ENCODE measurements at places on chromosomes 6 and 20. TPM values are rescaled to one million over a fixed set of nuclear protein-coding genes. Genes with fewer than 3 reads are reported as not detected.

DNA sequence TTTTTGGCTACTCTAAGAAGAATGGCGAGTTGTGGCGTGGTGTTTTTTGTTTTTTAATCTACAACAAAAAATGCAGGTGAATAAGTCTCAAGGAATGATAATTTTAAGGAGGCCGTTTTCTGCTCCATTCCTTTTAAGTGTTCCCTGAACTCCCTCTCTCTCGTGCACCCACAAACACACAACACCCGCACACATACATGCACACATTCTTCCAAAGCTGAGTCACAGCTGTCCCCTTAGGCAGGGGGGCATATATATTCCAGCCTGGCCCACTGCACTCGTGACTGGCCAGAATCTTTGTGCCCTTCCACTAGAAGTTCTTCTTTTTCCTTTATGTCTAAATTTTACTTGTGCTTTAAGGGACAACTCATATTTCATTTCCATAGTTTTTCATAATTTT lies 405.7 kb downstream of the LMBRD1 start:
- no peak for DNase-seq

DNA sequence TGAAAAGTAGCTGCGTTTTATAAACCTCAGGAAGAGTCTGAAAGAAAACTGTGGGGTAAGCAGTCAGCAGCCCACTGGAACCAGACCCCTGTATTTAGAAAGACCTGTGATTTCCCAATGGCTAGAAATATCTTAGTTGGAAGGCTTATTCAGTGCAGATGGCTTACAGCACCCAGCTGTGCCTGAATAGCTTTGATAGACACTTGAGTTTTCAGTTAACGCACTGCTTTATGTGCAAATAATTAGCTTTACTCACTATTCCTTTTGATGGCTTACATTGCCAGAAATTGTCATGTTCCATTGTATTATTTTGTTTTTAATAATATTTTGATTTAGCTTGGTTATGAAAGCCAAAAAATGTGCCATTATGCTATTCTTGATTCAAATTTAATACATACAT lies 465.3 kb upstream of the SYNCRIP start:
- no peak for DNase-seq

DNA sequence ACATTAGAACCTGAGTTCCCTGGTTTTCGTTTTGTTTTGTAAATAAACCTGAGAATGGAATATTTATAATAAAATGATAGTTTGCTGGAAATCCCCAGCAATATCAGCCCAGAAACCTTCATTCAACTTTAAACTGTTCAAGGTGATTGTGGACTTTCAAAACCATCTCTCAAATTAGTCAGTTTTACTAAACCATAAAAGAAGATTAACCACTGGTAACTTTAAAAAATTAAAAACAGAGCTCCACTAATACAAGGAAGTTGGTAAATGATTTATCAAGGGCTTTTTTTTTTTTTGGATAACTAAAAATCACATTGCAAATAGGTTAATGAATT lies 10.0 kb downstream of the MBOAT1 start:
- DNase-seq = no peak

- no peak for DNase-seq
Measured at GRCh38 chr20:19986419-19986818, 30.7 kb upstream of the NAA20 start.

SRSF12 gene
- 14.4 TPM for polyA plus RNA-seq

COL9A1 gene
- 27.0 TPM for polyA plus RNA-seq

All from right renal cortex interstitium (tissue), 3 donors.